ENCODE measurements at places on chromosomes 2 and 18. TPM values are rescaled to one million over a fixed set of nuclear protein-coding genes. Genes with fewer than 3 reads are reported as not detected.

The C1GALT1C1L gene
- polyA plus RNA-seq = 0.12 TPM

The RASGRP3 gene
- polyA plus RNA-seq = 1.7 TPM

The MBD1 gene
- polyA plus RNA-seq = 36.0 TPM

The FHOD3 gene
- 27.1 TPM for polyA plus RNA-seq

The SLC11A1 gene
- 0.23 TPM for polyA plus RNA-seq

The KCNK3 gene
- polyA plus RNA-seq = 0.13 TPM

The POMC gene
- polyA plus RNA-seq = 0.27 TPM

The ARHGEF4 gene
- polyA plus RNA-seq = 15.1 TPM

The MITD1 gene
- 7.9 TPM for polyA plus RNA-seq

The CERKL gene
- polyA plus RNA-seq = 0.04 TPM

The TRABD2A gene
- polyA plus RNA-seq = 3.8 TPM

The PTPN4 gene
- polyA plus RNA-seq = 11.8 TPM

GRCh38 chr18:902229-902628 is 2.4 kb upstream of the ADCYAP1 start:
- no peak for DNase-seq

DNA sequence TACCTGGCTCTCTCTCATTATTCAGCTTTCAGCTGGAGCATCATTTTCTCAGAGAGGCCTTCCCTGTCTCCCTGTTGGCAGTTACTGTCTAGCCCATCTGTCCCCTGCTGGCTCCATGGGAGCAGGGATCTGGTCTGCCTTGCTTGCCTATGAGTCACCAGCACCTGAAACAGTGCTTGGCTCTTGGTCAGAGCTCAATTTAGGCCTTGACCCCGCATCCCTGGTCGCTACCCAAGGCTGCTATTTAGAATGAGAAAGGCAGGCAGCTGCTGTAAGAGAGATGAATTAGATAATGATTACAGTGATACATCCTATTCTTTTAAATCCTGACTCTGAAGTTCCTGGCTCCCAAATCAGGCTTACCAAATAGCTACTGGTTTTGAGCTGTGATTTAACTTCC is 32.9 kb downstream of the KCNE4 start:
- DNase-seq = no peak

- no peak for DNase-seq
Observed at GRCh38 chr2:197377670-197378069, 57.2 kb downstream of the SF3B1 start.

DNA sequence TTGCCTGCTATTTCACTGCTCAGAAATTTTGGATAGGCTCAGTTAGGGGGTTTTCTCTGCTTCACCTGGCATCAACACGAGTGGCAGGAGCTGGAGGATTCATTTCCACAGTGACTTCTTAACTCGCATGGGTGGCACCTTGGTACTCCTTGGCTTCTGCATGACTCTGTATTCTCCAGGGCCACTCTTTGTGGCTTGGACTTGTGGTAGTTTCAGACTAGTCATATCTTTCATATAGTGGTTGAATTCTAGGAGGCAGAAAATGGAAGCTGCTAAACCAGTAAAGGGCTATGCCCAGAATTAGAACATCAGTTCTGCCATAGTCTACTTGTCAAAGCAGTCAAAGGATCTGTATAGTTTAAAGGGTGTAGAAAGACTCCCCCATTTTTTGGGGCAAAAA is 6.8 kb downstream of the MAIP1 start:
- DNase-seq = no peak

DNA sequence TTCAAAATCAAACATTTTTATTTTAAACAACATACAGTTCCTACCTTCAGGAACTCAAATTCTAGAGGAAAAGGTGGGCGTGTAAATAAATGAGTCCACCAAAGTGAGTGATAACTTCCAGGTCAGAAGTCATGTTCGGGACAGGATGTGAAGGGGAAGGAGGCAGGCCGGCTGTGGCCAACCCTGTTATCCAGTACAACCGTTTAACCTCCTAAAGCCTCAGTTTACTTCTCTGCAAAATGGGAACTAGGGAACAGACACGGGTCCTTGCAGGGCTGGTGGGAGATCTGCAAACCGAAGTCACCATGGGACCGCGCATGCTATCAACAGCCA is 373 bp downstream of the EIPR1 start:
- no peak for DNase-seq

GRCh38 chr2:239264838-239265651 is 135.8 kb downstream of the HDAC4 start:
- no peak for DNase-seq

GRCh38 chr18:31595121-31595771 is 3.6 kb downstream of the TTR start:
- DNase-seq = no peak

DNA sequence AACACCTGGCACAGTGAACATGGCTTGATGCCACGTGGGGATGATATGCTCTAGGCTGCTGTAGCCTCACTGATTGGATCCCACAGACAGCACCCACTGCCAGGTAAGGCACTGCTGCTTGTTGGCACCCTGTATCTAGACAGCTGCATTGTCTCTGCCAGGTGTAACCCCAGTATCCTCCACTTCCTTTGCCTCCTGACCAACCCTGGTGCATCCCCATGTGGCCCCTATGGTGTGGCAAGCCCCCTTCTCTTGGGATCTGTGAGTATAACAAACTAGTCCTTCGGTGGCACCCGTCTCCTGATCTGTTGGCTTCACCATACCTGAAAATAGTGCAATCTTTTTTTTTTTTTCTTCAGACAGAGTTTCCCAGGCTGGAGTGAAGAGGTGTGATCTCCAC is 11.1 kb downstream of the TEX51 start:
- DNase-seq = no peak

- DNase-seq = no peak
Observed at GRCh38 chr18:33440060-33441043, at the start of gene CCDC178. Gene CCDC178 (minus strand): TSS chr18:33440721. CDS start chr18:33412088, 28,633 bp downstream.

DNA sequence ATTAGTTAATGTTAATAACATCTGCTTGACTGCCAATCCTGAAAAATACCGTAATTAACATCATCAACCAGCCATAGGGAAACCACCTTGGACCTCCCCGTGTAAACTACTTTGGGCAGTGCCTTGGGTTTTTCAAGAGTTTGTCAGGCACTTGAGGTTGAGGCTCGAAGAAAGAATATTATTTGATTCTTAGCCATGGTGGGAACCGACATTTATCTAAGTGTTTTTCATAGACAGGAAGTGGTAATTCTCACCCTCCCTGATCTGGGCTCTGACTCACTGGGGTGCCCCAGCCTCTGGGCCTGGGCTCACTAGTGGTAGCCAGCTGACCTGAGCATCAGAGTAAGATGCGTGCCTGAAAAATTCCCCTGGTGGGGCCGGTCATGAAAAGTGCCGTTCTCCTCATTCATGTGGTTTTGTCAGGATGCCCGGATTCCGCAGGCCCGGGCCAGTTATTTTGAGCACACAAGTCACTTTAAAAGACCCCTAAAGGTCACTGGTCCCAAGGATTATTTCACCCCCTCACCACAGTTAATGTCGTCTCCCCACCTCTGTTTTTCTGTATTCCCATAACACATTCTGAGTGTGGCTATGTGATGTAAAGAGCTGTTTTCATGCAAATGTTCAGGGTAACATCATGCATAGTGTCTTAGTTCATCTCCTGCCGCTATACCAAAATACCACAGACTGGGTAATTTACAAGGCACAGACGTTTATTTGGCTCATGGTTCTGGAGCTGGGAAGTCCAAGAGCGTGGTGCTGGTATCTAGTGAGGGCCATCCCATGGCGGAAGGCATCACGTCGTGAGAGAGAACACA is 21.6 kb upstream of the SPATA3 start:
- no peak for DNase-seq

DNA sequence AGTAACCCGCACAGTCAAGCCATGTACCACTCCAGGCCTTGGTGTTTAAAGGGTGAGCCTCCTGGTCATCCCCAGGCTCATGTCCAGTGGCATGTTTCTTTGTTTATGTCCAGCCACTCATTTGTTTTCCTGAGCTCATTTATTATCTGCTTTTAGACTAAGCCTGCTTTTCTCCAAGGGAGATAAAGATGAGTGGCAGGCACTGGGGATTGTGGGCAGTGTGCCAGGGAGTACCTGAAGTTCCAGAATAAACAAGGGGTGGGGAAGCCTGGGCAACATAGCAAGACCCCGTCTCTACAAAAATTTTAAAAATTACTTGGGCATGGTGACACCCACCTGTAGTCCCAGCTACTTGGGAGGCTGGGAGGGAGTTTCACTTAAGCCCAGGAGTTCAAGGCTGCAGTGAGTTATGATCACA is 1.9 kb downstream of the ANXA4 start:
- no peak for DNase-seq

- no peak for DNase-seq
Observed at GRCh38 chr2:176956791-176957190, 255.8 kb upstream of the HNRNPA3 start.

- DNase-seq = no peak
Observed at GRCh38 chr18:49967636-49968313, 154.4 kb upstream of the ACAA2 start.

Data from BJ (cell line).